ENCODE measurements at places on chromosomes 3 and 15.

GRCh38 chr3:25683410-25683809 is 18.7 kb upstream of the TOP2B start:
- DNase-seq = no peak

GRCh38 chr3:172704001-172704400 is 6.9 kb downstream of the NCEH1 start:
- no peak for DNase-seq

DNA sequence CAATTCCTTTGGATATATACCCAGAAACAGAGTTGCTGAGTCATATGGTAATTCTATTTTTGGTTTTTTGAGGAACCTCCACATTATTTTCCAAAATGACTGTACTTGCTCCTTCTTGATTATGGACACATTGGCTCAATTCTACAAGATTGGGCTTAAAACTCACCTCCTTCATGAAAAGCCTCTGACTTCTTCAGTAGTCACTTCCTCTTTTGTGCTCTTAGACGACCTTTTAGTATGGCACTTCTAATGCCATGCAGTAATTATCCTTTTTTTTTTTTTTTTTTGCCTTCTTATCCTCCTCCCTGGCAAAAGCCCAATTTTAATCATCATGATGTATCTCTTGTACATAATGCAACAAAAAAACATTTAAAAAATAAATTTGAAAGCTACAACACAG is 33.0 kb upstream of the ABHD17C start:
- no peak for DNase-seq

DNA sequence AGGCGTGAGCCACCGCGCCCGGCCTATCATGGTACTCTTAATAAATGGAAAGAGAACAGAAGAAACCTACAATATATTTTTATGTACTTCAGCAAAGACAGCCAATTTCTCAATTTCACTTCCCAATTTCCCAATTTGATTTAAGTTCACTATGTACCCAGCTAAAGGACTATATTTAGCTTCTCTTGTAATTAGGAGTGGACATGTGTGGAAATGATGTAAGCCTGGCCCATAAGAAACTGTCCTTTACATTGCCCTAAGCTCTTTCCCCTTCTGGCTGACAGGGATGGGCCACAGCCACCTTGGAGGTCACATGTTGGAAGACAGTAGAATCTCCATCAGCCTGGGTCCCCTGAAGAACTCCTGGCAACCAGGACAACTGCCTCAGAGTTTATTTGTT is 6.2 kb downstream of the TMEM39A start:
- no peak for DNase-seq

GRCh38 chr3:195257454-195258448 is 13.2 kb downstream of the XXYLT1 start:
- no peak for DNase-seq

- no peak for DNase-seq
These were observed 12.1 kb downstream of the TBC1D2B start for GRCh38 chr15:78065284-78065872.

DNA sequence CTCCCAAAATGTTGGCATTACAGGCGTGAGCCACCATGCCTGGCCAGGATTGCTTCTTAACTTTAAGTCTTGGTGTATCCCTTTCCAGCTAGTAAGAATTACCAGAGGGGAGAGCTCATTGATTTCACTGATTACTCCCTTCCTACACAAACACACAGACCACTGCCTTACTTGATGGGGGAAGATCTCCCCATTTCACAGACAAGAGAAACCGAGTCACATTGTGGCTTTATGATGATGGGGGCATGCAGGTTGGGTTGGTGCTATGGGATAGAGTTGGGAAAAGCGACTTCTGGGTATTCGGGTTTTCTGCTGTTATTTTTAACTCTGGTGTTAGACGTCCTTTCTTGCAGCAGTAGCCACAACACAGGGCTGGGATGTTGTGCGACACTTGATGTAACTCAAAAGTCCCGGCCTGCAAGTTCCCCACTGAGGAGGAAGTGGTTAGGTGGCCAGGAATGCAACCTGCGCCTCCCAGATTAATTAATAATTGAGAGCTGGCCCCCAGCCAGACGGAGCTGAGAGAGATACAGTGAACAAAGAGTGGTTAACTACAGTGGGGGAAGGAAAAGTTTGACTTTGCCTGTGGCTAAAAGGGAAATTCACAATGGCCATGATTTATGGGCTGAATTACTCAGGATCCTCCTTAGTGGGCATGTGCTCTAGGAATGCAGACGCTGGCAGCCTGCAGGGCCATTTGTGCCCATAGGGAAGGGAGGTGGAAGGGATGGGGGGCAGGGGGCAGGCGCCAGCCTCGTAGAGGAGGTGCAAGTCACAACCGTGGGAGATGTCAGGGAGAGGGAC is 63.6 kb downstream of the SMAD6 start:
- DNase-seq = no peak

DNA sequence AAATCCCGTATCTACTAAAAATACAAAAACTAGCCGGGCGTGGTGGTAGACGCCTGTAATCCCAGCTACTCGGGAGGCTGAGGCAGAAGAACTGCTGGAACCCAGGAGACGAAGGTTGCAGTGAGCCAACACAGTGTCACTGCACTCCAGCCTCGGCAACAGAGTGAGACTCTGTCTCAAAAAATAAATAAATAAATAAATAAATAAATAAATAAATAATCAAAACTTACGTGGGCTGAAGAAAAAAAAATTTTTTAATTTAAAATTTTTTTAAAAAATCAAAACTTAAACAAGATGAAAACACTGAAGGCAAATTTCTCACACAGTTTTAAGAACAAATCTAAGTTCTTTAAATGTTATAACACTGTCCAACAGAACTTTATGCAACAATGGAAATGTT is 14.4 kb downstream of the MSL2 start:
- no peak for DNase-seq

DNA sequence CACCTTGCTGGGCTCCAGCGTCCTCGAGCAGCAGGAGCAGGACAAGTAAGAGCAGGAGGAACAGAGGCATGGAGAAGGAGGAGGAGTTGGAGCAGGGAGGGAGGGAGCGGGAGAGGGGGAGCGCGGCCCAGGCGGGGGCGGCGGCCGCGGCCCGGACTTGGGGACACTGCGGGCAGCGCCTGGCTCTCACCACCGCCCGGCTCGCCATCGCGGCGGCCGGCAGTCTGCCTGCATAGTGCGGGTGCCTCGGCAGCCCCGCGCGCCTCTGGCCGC is 440 bp downstream of the DCBLD2 start:
- no peak for DNase-seq

- DNase-seq = no peak
These were observed 303.4 kb downstream of the ZNF385D start for GRCh38 chr3:21447476-21448151.

- DNase-seq = peak; percentile 59
These were observed at the start of gene IDH2 for GRCh38 chr15:90101969-90102890. Gene IDH2 (minus strand): TSS chr15:90102468. CDS start chr15:90102390, 78 bp downstream.

DNA sequence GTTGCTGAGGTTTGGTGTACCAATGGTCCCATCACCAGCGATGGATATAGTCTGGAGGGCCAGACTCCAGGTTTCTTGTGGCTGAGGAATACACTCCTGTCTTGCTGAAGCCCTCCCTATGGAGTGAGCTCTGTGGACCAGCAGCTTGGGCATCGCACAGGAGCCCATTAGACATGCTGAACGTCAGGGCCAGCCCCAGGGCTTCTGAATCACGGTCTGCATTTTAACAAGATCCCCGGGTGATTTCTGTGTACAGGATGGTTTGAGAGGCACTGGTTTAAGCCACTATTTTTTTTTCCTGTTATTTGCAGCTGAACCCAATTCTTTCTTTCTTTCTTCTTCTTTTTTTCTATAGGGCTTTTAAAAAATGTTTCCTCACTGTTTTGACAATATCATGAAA is 69.5 kb upstream of the XCR1 start:
- no peak for DNase-seq

- no peak for DNase-seq
These were observed 139.5 kb downstream of the MAGI1 start for GRCh38 chr3:65899226-65899625.

DNA sequence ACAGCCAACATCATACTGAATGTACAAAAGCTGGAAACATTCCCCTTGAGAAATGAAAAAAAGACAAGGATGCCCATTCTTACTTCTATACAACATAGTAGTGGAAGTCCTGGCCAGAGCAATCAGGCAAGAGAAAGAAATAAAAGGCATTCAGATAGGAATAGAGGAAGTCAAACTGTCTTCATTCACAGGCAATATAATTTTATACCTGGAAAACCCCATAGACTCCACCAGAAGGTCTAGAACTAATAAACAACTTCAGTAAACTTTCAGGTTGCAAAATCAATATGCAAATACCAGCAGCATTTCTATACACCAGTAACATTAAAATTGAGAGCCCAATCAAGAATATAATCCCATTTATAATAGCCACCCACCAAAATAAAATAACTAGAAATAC is 27.1 kb upstream of the THSD4 start:
- no peak for DNase-seq

DNA sequence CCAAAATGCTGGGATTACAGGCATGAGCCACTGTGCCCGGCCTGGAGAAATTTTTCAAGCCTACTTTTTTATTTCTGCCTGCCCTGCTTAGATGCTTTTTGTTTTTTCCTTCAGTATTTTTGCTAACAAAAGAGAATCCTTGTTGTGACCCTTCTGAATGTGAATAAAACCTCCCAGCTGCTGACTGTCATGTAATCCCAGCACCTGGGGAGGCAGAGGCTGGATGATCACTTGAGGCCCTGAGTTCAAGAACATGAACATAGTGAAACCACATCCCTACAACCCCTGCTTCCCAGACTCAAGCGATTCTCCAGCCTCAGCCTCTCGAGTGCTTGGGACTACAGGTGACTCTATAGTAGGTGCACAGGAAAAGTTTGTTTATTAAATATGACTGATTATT is 84.9 kb downstream of the SOX2 start:
- no peak for DNase-seq

DNA sequence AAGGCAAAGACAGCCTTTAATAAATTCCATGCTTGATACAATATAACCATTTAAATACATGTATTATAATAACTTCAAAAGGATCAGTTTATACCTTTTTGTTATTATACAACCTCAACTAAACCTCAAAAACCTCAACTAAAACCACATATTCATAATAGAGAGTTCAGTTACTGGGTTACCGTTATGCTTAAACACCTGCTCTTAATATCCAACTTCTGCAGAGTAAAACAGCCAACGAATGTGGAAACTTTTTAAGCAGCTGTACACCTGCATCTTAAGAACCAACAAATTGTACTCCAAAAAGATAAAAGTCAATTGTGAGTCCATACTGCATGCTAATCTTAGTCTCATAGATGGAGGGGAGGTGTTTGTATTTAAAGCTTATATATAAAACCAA is 53.5 kb downstream of the TFDP2 start:
- no peak for DNase-seq

DNA sequence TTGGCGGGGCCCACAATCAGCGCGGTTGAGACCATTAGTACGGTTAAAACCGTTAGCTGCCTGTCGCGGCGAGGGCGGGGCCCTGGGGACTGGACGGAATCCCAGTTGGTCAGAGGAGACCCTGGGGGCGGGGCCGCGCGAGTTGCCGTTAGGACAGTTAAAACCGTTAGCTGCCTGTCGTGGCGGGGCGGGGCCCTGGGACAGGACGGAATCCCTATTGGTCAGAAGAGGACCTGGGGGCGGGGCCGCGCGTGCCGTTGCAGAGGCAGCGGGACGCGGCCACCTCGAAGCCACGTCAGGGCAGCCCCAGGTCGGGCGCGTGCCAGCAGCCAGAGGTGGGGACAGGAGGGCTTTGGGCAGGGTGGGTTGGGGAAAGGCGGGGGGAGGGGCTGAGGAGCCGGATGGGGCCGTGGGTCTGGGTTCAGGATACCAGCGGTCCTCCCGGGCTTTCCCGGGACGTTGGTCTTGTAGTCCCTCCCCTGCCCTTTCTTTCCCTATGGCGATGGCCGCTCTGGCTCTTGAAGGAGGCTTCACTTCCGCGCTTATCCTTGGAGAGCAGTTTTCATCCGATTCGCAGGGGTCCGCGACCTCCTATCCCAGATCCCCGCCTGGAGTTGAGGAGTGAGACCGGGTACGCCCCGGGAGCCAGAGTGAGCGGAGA is 28.0 kb downstream of the KLHDC8B start:
- DNase-seq = no peak

GRCh38 chr15:31237043-31237324 is 89.7 kb upstream of the KLF13 start:
- no peak for DNase-seq

- DNase-seq = no peak
These were observed 5.7 kb upstream of the CLK3 start for GRCh38 chr15:74609938-74610301.

GRCh38 chr3:119408243-119408950 is 55.0 kb downstream of the TMEM39A start:
- DNase-seq = no peak

DNA sequence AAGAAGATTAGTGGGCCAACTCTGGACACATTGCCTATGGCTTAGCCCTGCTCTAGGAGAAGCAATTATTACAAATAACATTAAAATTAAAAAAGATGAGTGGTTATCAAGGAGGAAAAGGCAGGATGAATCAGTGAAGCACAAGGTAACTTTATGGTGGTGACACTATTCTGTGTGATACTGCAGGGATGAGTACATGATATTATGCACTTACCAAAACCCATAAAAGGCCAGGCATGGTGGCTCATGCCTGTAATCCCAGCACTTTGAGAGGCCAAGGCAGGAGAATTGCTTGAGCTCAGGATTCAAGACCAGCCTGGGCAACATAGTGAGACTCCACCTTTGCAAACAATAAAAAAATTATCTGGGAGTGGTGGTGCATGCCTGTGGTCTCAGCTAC is 344.3 kb upstream of the CDIN1 start:
- no peak for DNase-seq

DNA sequence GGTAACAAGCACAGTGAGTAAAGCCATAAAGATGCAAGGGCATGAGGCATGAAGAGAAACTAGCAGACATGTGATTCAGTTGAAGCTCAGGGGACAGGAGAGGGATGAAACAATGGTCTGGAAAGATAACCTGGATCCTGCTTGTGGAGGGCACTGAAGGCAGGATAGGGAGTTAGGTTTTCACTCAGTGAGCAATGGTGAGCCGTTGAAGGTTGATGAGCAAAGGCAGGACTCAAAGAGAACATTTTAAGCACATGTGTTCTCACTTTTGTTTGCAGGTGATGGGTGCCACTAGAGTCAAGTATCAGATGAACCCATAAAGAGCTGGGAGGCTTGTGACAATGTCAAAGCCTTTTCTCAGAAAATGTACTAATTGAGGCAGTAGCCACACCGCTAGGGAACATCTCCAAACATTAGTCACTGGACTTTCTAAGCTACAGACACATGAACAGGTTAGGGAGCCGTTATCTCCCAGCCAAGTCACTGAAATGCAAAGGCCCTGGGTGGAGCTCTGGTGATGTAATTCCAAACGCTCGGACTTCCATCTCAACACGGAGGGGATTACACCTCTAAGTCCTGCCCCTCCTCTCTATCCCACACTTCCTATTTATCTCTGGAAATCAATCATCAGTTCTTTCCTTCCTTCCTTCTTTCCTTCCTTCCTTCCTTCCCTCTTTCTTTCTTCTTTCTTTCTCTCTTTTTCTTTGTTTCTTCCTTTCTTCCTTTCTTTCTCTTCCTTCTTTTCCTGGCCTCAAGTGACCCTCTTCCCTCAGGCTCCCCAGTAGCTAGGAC is 22.7 kb downstream of the KLHL6 start:
- no peak for DNase-seq

DNA sequence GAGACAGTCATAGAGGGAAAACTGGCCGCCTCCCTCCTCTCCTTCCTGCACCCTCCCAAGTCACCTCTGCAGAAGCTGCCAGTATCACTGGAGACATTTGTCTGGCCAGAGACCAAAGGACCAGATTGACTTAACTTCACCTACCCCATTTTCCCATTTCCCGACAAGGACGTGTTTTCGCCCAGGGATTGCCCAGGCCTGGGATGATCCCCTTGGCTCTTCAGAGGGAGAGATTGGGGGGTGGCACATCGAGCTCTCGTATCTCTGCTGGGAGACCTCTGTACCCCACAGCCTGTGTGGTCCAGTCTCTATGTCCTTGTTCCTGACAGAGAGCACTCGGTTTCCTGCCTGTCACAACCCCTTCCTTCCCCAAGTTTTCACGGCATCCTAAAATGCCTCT is 31.4 kb downstream of the RGMA start:
- DNase-seq = no peak

All from DMS 273 treated with DMSO at 0.1 percent for 48 hours (cell line).